ENCODE measurements at places on chromosomes 2 and 18.

GRCh38 chr2:238100049-238100820, at the start of gene ESPNL:
Gene ESPNL (plus strand): TSS chr2:238100340. CDS start chr2:238100420, 80 bp downstream.
- no peak for DNase-seq

GRCh38 chr18:58310517-58310916, 266.5 kb downstream of the NEDD4L start:
- no peak for DNase-seq

- no peak for DNase-seq
Observed at GRCh38 chr2:101759162-101759561, 61.7 kb downstream of the MAP4K4 start.

DNA sequence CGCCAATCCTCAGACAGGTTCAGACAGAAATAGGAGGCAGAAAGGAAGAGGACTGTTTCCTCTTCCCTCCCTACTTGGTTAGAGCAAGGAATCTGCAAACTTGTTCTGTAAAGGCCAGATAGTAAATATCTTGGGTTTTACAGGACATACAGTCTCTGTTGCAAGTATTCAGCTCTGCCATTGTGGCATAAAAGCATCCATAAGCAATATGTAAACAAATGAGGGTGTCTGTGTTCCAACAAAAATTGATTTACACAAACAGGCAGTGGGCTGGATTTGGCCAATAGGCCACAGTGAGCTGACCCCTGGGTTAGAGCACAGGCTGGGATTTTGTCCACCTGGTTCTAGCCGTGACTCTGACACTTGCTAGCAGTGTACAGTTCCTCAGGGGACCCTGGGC, 89.4 kb downstream of the NRP2 start:
- DNase-seq = no peak

GRCh38 chr2:155442088-155442487, 743.6 kb downstream of the KCNJ3 start:
- no peak for DNase-seq
